T-helper 9 cell (primary cell): ENCODE measurements at places on chromosomes 16 and 17.

GRCh38 chr17:27319541-27320221, 25.8 kb downstream of the WSB1 start:
- no peak for DNase-seq

GRCh38 chr16:87342978-87343752, 26.0 kb upstream of the C16orf95 start:
- DNase-seq: no peak

DNA sequence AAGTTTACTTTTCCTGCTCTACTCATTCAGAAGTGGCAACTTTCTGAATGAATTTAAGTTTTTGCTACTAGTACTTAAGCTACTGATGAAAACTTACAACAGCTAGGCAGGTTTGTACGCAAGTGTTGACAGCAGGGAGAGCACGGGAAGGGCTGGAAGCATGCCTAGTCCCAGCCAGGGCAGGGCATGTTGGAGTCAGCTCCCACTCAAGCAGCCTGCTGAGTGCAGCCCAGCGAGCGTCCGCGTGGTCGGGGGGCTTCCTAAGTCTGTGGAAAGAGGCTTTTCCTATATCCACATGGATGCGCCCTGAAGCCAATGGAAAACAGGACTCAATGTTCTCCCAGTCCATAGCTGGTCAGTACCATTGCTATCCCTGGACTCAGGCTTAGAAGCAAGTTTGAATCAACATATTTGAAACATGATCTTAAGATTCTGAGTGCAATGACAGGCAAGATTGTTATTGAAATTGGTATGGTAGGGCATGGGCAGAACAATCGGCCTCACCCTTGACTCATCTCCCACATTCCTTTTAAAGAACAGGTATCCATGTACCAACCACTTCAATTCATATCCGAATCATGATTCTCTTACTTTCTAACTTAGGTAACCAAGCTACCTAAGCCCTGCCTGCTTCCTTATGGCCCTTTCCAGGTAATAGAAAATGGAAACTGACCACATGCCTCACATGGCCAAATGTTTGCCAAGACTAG, 22.5 kb downstream of the CYB5D2 start:
- no peak for DNase-seq

DNA sequence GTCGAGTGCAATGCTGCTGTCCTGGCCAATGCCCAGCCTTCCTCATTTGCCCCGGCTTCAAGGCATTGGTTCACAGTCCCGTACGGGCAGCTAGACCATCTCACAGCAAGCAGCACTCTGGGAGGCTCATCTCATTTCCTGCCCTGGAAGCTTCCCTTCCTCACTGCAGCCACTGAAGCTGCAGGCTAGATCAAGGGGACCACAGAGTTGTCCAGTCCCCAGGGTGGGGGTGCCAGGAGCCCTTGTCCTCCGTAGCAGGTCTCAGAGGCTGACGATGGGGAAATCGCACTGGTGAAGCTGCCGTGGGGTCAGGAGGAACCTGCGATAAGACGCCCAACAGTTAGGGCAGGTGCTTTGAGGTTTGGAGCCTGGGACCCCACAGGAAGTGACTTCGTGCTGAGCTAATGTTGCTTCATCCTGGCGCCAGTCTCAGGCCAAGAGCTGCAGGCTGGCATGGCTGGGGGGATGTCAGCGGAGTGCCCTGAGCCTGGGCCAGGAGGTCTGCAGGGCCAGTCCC, at the start of gene SPNS3:
Gene SPNS3 (plus strand): TSS at position 426 of the 517 bp plus-strand sequence. CDS start 28 bp downstream, at position 454.
- no peak for DNase-seq

- no peak for DNase-seq
These were observed 23.6 kb upstream of the MRPS23 start for GRCh38 chr17:57873261-57874057.

DNA sequence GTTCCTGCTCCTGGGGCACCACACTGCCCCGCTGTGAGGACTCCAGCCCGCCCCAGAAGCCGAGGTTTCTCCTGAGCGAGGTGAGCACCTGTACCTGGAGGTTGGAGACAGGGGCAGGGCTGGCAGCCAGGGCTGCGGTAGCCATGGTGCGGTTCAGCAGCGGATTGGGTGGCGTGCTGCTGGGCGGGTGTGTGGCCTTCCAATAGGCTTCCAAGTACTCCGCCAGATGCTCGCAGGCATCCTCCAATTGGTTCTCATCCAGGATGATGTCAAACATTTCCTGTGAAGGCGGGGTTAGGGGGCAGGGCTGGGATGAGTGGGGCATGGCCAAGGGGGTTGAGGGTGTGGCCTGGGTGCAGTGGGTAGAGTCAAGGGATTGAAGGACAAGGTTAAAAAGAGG, 11.3 kb upstream of the ARL5C start:
- no peak for DNase-seq

DNA sequence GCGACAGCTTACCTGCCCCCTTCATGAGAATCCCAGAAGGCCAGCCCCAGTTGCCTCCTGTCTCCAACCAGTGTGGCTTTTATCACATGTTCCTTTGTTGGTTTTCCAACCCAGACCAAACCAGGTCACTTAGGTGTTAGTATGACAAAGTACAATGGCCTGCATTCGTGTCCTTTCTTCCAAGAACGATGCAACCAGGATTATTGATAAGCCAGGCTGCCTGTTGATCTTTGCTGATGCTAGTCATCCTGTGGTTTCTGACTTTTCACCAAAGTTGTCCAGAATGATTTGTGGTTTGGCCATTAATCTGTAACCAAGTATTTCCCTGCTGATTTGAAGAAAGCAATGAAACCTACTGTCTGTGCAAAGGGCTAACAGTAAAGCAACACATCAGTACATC, 191.4 kb downstream of the CYLD start:
- DNase-seq: no peak

GRCh38 chr17:74427048-74427762, 4.7 kb upstream of the GPRC5C start:
- DNase-seq: no peak

DNA sequence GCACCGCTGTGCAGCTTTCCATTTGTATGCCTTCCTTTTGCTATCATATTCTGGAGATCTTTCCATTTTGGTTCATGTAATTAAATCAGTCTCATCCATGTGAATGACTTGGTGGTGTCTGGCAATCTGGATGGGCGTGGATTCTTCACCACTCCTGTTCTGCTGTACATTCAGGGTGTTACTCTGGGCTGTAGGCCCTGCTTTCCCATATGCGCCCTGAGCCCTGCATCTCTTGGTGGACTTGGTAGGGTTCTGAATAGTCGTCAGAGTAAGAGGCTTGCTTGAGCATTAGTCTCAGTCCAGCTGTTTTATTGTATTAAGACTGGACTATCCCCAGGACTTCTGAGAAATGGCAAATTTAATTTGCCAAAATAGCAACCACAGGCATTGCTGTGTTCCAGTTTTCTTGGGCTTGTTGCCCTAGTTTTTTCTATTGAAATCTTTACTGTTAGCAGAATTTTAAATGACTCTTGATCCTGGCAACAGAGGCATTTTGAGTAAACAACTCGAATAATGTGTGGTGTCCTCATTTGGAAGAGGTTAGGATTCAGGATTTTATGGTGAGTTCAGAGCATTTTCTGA, 14.9 kb downstream of the BANP start:
- DNase-seq: no peak

DNA sequence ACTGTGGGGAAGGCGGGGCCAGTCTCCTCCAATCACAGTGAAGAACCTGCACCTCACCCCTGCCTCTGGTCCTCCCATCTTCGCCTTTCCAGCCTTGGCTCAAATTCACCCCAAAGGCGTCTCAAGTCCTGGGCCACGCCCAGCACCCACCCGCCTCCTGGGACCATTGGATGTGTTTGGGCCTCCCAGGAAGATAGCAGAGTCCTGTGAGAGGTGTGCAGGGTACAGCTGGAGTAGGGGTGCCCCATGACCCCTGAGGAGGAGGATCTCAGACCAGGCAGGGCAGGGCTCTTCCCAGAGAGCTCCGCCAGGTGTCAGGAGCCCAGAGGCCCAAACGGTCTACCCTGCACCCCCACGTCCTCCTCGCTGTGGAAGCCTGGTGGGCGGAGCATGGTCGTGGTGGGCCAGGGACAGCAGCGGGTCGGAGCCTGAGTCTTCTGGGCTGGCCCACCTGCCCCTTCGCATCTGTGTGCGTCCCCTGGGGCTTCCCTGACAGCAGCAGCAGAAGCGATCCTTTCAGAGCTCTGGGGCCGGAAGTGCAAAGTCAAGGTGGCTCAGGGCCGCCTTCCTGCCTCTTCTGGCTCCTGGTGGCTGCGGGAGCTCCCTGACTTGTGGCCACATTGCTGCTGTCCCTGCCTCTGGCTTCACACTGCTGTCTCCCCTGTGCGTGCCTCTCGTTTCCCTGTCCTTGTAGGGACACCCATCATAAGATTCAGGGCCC, 34.9 kb upstream of the ZNF469 start:
- DNase-seq: no peak

GRCh38 chr16:85736921-85737320, 14.0 kb downstream of the C16orf74 start:
- no peak for DNase-seq

- DNase-seq: no peak
These were observed 18.2 kb upstream of the BHLHA9 start for GRCh38 chr17:1251866-1252608.

DNA sequence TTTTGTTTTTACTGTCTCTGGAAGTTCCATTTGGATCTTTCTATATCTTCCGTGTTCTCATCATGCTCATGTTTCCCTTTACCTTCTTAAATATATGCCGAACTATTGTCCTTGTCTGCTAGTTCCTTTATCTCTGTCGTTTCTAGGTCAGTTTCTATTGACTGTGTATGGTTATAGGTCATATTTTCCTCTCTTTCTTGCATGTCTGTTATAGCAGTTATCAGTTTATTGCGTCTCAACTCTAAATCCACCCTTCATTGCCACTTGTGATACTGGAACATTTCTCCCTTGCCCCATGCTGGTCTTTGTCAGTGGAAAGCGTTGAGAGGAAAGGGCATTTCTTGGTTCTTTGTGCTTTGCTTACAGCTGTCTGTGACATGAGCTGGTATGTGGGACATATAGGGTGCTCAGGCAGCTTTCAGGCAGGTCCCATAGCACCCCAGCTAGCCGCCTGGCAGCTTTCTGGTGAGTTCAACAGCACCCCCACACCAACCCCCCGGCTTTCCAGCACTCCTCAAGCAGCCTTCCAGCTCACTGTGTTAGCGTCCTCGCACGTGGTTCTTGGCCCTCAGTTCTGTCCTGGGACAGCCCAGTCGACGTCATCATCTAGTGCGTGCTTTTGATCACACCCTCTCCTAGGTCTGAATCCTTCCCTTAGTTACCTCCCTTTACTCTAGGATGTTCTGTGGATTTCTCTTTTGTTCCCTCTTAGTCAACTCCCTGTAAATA, 15.4 kb upstream of the DNASE1 start:
- DNase-seq: no peak

- DNase-seq: no peak
These were observed 3.1 kb downstream of the CACNB1 start for GRCh38 chr17:39194089-39194984.

- no peak for DNase-seq
These were observed 6.3 kb upstream of the APOH start for GRCh38 chr17:66235377-66235994.

GRCh38 chr17:10046786-10047785, 142.0 kb upstream of the RCVRN start:
- no peak for DNase-seq

DNA sequence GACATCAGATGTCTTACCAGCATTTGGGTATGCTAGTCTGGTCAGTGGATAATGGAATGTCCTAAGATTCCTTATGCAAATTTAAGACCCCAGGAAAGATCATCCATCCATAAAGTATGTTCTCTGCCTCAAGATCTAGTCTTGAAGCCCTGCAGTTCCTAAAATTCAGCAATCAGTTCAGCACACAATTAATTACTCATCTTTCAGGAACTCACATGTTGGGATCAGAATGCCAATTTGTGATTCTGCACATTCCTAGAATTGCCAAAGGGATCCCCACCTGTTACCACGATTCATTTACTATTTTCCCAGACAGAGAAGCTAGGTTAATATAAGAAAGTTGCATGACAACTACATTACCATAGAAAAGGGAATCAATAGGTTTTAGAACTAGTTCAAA, 3.2 kb downstream of the OR2C1 start:
- DNase-seq: no peak

DNA sequence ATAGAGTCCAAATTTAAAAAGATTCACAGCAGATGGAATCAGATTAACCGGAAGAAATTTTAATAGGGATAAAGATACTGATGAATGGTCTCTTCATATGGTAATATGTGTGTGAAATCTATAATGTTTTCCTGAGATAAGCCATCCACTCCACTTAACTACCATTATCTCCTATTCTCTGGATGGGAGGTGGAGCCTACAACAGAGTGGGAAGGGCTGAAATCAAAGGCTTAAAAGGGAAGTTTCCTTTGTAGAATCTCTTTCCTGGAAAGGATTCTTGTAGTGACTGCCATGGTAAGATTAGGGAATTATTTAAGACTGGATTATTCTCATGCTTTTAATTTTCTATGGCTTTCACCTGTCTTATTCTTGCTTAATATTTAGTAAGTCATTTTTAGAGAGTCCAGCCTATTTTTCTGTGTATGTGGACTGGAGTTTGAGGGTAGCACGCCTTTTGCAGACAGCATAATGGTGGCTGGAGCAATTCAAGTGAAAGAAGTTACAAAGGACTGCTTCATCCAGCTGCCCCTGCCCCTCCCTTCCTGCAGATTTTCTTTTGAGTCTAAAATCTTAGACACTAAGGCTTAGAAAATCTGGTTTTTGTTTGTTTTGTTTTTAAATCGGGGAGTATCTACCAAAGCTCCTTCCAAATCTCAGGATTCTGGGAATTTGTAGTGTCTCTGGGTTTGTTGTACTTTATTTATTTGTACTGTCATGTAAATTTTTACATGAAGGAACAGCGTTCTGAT, 26.5 kb downstream of the KAT7 start:
- DNase-seq: no peak

DNA sequence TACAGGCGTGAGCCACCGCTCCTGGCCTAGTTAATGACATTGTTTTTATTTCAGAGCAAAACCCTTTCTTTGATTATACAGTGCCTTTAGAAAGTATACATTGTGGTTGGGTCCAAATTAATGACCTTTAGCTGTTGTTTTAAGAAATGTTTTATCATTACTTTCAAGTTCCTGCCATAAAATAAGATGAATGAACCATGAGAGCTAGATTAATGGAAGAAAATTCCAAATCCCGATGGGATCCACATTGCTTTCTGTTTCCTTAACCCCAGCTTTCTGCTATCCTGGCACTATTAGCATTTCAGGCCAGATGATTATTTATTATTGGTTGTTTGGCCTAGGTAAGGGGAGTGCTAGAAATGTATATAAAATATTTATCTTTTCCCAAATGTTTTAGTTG, 131.7 kb downstream of the ABCC1 start:
- no peak for DNase-seq

- peak; percentile 53 for DNase-seq
These were observed 216.7 kb downstream of the RPTOR start for GRCh38 chr17:80761110-80761871.

DNA sequence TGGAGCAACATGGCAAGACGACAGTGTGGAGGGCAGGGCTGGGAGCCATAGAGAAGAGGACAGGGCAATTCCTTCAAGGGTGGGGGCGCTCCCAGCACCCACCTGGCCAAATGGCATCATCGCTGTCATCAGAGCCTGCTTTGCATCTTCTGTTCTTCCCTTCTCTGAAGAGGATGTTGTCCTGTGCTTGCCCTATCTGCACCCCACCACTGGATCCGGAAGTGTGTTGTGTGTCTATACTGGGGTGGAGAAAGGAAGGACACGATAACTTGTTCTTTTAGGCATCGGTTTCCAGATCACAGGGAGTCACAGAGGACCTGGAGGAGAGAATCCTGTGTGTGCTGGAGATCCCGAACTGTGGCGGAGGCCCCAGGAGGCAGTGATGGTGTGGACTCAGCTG, 25.7 kb upstream of the ANKRD40CL start:
- no peak for DNase-seq

GRCh38 chr17:66508896-66509844, 206.8 kb downstream of the PRKCA start:
- DNase-seq: no peak
